ENCODE measurements at places on chromosomes 1 and 21.

DNA sequence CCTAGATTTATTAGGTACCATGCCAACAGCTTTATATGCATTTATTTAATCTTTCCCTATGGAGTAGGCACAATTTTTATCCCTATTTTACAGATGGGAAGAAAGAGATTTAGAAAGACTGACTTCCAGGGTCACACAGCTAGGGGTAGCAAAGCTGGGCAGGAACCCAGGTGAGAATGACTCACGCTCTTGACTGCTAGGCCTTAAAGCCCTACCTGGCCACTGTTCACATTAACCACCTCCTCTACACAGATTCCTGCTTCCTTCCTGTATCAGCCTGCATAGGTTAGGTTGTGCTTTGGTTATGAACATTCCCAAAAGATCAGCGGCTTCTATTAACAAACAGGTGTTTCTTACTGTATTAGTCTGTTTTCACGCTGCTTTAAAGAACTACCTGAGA lies 53.2 kb downstream of the DNAJC6 start:
- peak; percentile 8 for DNase-seq

DNA sequence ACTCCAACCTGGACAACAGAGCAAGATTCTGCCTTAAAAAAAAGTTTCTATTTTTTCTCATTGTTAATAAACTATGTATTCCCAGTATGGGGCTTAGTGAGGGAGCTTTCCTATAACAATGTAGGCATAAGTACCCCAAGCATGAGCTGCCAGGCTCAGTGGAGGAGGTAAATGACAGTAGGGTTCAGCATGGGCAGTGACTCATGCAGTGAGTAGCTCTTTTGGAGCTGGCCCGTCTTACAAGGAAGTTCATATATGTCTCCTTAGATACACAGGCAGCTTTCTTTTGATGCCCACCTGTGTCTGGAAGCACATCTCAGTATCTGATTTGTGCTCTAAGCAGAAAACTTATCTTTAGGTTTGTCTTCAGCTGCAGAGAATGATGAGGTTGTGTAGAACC lies 57.9 kb downstream of the ZNF678 start:
- no peak for DNase-seq

GRCh38 chr1:234769986-234770795 lies 160.2 kb upstream of the IRF2BP2 start:
- no peak for DNase-seq

GRCh38 chr1:93839307-93839706 lies 39.7 kb downstream of the DNTTIP2 start:
- no peak for DNase-seq

DNA sequence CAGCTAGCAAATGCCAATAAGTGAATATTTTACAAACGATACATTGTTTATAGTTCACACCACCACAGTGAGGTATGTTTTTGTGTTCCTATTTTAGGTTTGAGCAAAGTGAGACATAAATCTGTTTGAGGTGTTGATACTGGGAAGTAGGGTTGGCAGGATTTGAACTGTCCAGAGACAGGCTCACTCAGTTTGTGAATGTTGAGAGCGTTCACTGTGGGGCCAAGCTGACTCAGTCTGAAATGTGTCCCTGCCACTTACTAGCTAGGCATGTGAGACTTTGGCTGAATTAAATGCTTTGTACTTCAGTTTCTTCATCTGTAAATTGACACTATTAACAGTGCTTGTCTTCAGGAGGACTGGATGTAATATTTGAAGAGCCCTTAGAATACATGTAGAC lies 35.1 kb downstream of the DIRAS3 start:
- DNase-seq, result no peak

- no peak for DNase-seq
Observed at GRCh38 chr1:1208713-1209433, 2.5 kb upstream of the TNFRSF18 start.

DNA sequence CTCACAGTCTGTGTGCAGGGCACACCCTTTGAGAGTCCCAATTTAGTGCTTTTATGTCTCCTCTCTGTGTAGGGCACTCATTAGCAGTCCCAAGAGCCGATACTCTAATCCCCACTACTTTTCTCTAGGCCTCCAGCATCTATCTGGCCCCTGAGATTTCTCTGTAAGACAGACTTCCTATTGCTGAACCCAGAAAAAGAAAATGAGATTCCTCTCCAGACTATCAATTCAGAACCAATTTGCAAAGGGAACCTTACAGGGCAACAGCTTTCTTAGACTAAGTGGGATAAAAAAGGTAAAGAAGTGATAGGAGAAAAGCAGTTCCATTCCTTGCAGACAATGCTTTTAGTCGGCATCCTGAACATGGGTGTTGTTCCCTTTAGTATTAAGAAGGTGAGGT lies 172.2 kb downstream of the EDEM3 start:
- no peak for DNase-seq

DNA sequence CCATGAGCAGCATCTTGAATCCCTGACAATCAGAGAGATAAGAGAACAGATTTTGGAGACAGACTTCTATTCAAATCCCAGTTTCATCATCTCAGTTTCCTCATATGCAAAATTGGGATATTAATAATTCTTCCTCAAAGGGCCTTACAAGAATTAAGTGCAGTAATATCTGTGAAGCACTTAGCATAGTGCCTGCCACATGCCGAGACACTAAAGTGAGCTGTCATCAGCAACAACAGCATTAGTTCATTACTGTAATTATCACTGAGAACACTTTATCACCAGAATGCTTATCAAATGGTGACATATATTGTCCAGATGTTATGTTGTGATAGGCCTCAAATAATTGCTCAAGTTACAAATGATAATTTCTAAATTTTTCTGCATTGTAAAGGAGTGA lies 922 bp upstream of the FCRLB start:
- DNase-seq, result no peak

- DNase-seq, result peak; percentile 24
Observed at GRCh38 chr1:178055093-178055492, 38.8 kb upstream of the RASAL2 start.

DNA sequence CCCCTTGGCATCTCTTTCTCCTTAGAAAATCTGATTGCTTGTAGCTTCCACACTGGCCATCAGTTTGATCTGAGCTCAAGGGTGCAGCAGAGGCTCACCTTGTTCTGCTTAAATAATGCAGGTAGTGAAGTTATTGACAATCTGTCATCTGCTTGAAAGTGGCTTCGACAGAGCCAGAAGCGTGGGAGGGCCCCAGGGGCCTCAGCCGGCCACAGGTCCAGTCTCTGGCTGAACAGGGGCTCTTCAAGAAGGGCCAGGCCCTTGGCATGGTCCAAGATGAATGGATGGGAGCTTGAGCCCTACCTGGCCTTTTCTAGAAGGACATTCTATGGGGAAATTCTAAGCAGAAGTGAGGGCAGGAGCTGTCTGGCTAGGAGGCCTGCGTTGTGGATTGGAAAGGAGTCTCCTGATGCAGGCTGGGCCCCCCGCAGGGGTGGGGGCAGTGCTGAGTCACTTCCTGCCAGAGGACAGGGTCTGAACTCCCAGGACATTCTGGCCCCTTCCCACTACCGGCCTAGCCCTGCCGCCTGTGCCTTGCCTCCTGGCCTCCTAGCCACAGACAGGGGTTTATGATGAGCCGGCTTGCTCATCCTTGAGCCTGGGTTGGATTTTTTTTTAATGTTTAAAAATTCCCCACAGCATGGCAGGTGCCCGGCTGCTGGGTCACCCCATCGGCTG lies 162.3 kb upstream of the VAMP3 start:
- no peak for DNase-seq

GRCh38 chr1:22386774-22387173 lies 64.9 kb upstream of the ZBTB40 start:
- DNase-seq, result no peak

DNA sequence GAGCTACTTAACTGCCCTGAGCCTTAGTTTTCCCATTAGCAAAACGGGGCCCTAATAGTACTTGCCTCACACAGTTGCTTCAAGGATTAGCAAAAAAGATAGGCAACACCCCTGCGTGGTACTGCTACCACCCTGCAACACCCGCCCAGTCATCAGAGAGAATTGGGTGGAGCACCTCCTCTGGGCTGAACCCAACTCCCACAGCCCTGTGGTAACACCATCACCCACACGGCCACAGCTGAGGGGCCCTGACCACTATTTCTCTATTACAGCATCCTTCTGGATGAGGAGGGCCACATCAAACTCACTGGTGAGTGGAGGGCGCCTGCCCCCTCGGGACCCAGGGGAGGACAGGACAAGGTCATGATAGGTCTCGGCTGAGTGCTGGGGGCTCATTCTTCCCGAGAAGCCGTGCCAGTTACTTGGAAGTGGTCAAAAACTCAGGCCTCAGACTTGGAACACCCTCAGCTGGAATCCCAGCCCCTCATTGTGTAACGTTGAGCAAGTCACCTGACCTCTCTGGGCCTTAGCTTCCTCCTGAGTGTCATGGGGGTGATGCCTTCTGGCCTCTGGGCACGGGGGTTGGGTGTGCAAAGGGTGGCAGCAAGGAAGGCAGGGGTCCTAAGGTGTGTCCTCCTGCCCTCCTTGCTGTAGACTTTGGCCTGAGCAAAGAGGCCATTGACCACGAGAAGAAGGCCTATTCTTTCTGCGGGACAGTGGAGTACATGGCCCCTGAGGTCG lies 24.6 kb downstream of the RPS6KA1 start:
- no peak for DNase-seq

DNA sequence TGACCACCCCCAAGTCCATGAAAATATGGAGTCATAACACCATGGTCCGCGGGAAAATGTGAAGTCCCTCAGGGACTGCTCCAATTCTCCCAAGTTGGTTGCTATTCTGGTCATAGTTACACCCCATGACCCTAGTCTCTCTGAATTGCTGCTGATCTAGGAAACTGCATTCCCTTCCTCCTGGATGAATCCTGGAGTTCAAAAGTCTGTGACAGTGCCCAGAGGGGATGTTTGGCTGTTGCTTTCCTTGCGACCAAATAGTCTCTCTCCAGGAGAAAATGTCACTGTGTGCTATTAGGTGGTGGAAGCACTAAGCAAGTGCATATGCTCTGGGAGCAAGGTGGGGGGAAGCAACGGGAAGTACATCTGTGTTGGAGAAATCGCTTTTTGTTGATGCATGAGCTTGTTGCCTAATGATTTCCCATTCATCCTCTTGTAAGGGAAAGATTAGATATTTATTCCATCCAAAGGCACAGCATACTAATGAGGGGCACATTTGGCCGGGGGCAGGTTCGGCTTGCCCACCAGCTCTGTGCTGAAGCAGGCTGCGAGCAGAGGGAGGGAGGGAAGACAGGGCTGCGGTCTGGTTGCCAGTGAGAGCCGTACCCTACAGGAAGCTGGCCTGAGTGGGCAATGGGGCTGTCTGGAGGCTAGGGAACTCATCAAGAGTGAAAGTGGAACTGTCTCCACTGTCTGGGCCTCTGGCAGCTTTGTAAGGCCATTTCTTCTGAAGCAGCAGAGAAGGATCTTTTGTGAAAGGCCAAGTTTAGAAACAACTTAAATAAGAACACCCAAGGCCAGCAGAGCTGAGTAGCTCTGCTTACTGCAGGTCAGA lies 27.2 kb downstream of the SYT6 start:
- DNase-seq, result no peak

DNA sequence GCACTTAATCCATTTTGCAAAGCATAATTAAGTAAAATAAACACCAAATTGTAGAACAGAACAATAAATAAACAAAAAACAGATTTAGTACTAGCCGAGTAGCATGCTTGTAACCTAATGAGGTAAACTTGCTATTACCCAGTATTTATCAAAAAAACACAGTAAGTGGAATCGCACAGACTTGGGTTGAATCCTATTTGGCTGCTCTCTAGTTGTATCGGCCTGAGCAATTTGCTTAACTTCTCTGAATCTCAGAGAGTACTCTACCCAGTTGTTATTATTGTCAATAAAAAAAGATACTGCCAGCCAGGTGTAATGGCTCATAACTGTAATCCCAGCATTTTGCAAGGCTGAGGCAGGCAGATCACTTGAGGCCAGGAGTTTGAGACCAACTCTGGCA lies 664.3 kb downstream of the ADGRL2 start:
- DNase-seq, result no peak

- no peak for DNase-seq
Observed at GRCh38 chr1:214665606-214666110, 62.7 kb downstream of the CENPF start.

DNA sequence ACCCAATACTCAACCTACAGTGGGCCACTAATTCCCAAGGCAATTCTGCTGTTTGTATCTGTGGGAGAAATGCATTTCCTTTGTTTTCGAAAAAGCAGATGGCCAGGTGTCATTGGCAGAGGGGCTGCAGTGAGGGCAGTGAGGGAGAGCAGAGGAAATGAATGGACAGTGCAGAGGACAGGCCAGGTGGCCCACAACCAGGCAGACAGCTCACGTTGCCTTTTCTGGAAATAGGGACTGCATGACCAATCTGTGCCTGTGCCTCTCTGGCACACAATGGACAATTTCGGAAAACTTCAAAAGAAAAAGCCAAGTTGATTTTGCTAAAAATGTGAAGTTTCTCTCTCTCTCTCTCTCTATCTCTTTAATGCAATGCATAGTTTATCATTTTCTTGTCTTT lies 52.6 kb upstream of the ETS2 start:
- no peak for DNase-seq

GRCh38 chr1:214833178-214833756 lies 230.3 kb downstream of the CENPF start:
- DNase-seq, result no peak

DNA sequence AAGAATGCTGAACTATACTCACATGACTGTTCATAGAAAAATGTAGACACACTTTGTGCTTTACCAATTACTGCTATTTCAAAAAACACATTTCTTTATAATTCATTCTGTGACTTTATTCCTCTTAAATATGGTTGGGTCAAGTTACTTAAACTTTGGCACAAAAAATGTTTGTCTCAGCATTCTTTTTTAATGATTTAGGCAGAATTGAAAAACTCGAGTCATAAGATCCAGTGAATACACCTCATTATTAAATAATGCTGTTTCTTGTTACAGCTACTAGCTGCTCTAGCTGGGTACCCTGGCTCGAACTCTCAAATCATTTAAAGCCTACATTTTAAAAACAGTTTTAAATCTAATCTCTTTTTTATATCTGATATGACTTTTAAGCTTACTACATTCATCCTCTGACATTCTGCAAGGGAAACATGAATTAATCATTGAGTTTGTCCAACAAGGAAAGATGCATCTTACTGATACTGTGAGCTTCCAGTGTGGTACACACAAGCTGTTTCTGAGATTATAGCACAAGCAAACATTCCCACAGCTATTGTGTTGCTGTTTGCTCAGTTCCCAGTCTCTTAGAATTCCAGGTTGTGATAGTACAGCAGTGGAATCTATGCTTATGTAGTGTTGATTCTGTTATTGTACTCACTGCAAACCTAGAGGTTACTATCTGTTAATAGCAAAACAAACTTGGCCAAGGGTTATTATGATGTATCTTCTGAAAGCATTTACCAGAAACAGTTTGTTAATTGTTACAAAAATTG lies 746.5 kb downstream of the USP25 start:
- no peak for DNase-seq
